ENCODE measurements at places on chromosomes 5 and 9.
A peak's percentile ranks its signal among the peaks of the same experiment; 100 is the strongest.

- DNase-seq: peak; percentile 60
These were observed 111.5 kb upstream of the BASP1 start for GRCh38 chr5:17105744-17106418.

DNA sequence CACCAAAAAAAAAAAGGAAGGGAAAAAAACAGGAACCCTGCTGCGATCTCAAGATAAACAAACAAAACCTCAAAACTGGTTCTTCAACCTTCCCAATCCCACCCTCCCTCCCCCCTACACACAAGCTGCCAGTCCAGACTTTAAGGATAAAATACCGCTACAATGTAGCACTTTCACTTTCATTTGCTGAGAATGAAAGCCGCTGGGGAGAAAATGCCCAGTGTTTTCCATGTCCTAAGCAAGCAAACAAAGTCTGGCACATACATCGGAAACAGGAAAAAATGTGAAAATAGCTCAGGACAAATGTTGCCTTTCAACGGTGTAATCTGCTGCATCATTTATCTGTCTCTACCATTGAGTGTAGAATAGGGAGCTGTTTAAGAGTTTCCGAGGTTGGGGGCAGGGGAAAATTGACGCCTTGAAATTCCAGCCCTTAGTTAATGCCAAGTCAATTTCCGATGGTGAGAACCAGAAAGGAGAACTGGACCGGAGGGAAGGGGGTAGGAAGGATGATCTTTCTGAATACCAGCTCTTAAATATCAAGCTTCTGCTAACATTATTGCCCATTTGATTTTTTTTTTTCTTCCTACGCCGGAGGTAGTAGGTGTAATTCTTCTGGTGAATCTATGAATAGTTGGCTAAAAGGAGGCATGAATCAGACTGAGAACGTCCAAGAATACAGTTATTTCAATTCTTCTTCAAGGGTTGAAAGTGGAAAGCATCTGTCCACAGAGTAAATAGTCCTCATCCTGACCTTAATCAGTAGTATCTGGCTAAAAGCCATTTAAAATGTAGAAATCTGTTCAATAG, 1.2 kb upstream of the ADAMTS6 start:
- DNase-seq: peak; percentile 60

GRCh38 chr5:38557792-38558191, 1.3 kb upstream of the LIFR start:
- DNase-seq: no peak

DNA sequence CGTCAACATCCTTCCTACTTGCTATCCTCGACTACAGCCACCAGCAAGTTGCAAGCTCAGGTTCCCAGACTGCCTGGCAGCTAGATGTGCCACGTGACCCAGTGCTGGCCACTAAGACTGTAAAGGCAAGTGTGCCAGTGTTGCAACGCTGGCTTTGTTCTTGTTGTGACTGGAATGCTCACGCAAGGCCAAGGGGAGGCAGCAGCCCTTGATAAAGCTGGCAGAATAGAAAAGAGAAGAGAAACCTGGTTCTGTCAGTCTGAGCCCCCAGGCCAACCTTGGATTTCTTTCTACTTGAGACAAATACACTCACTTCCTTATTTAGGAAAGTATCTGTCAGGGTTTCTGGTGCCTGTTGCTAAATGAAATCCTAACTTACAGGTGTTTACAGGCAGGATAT, 113.0 kb downstream of the KLHL3 start:
- DNase-seq: no peak

- DNase-seq: no peak
These were observed at the start of gene NEUROG1 for GRCh38 chr5:135535820-135536801. TSS of gene NEUROG1 (minus strand) at chr5:135535964. CDS start at chr5:135535690, 274 bp downstream.

DNA sequence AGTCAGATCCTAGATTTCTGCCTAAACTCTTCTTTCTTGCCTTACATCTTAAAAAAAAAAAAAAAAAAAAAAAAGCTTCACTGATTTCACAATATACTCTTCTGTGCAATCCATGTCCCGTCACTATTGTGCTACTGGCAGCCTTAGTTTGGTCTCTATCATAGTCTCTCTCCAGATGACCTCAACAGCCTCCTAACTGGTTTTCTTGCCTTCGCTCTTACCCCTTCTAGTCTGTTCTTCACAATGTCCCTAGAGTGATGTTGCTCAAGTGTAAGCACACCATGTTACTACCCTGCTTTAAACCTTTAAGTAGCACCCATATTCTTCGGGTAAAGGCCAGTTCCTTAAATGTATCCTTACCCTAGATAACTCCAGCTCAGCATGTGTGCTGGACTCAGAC, 25.8 kb downstream of the CD180 start:
- no peak for DNase-seq

- no peak for DNase-seq
These were observed 36.2 kb downstream of the OTULIN start for GRCh38 chr5:14700478-14701436.

- no peak for DNase-seq
These were observed 118.0 kb upstream of the OTULINL start for GRCh38 chr5:14463629-14464028.

DNA sequence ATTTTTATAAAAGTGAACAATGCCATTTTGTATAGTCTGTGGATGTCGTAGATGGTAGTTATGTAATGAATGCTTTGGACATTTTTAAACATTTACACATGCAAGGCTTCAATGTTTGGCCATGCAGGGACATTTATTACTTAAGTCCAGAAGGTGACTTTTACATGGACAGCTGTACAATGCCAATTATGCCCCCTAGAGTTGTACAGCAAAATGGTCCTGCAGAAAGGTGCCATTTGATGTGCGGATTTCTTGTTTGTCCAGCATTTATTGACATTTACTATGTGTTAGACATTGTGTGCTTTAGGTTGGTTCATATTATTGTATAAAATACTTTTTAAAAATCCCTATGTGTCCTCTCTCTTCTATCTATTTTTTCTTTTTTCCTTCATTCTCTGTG, 22.5 kb upstream of the COMMD10 start:
- DNase-seq: no peak

DNA sequence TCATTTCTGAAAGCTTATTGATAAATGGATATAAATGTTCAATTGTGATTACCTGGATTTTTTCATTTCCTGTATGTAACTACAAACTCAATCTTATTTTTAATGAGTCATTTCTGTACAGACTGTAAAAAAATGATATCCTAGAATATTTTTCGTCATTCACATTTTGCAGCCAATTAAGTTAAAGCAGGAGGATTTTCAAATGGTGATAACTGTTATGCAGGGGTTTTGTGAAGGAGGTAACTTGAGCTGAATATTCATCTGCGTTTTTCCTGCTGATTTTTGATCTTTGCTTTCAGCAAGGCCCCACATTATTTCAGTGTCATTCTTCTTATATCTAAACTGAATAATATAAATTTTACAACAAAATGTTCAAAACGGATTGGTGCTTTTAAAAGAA, 74.1 kb downstream of the SLF1 start:
- DNase-seq: no peak

DNA sequence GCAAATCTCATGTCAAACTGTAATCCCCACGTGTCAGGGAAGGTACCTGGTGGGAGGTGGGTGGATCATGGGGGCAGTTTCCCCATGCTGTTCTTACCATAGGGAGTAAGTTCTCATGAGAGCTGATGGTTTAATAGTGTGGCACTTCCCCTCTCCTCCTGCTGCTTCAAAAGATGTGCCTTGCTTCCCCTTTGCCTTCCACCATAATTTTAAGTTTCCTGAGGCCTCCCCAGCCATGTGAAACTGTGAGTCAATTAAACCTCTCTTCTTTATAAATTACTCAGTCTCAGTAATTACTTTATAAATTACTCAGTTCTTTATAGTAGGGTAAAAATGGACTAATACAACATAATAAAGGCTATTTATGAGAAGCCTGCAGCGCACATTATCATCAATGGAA, 7.1 kb upstream of the CNTRL start:
- no peak for DNase-seq

DNA sequence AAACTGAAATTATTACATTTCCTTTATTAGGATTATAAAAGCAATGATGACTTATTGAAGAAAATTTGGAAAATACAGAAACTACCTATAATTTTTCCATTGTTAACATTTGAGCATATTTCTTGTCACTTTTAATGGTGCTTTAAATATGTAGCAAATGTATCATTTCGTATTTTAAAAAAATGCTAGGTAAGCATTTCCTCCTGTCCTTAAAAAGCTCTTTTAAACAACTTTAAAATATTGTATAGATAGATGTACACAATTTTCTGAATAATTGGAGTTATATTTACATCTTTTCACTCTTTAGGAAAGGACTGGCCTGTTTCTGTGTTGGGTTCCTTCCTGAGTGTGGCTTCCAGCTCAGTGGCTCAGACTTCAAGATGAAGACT, 15.6 kb downstream of the TENT4A start:
- no peak for DNase-seq

DNA sequence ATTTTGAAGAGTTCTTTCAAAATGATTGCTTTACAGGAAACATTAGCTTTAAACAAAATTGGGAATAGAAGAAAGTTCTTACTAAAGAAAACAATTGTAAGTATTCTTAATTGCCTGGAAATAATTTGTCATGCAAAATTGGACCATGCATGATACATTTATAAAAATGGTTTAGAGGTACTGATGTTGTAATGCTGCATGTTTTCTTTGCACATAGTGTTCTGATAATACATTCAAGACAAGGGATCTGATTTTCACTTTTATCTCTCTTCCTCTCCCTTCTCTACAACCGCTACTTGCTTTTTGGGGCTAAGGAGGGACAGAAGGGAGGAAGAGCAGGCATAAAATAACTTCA, 211.6 kb upstream of the MPDZ start:
- DNase-seq: no peak

DNA sequence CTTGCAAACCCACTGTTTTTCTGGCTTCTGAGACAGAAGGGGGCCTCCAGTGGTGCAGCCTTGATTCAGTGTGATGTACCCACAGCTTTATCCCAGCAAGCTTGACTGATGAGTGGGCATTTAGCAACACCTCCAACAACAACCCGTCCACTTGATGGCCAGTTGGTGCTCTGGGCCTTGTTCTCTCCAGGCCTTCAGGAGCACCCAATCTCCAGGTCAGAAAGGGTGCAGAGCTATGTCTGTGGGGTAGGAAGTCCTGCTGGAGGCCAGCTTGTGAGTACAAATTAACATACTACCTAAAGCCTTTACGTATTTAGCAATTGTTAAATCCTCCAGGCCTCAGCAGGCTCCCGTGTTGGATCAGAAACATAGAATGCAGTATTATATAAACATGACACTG, 10.1 kb upstream of the TRIM52 start:
- DNase-seq: no peak

DNA sequence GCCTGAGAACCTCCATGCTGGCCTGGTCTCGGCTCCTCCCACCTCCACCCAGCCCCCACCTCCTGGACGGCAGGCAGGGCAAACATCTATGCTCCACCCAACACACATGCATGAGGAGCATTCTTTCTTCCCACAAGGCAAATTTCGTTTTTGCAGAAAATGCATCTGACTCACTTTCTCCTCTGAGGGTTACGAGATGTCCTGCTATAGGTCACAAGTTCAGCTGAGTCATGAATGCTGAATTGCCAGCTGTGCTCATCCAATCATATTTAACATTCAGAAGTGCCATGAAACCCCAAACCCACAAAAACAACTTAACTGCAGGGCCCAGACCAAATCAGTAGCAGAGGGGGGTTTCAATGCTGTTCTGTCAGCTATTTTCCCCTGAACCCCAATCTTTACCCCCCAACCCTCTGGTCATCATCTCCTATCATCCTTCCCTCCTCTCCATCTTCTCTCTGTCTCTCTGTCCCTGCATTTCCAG, 39.0 kb upstream of the OSMR start:
- DNase-seq: peak; percentile 95

- DNase-seq: peak; percentile 34
These were observed 826.8 kb downstream of the EFNA5 start for GRCh38 chr5:106843812-106844416.

- DNase-seq: no peak
These were observed 192.7 kb upstream of the SGCD start for GRCh38 chr5:156134216-156134615.

- DNase-seq: no peak
These were observed 617.9 kb downstream of the KCTD16 start for GRCh38 chr5:144788556-144788955.

DNA sequence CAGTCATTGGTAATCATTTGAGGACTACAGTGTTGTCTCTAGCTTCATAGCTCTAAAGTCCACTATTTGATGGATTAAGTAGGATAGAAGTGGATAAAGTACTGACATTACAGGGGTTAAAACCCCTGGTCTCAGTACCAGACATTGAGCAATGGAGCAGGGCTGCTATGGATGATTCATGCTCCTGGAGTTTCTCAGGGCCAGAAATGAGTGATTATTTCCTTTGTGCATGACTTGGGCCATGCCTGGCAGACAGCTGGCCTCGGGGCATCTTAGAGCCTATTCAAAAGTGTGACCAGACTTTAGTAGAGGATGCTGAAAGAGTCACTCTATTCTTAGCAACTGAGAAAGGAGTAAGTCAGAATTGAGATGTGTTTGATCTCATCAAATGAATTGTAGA, 350.7 kb upstream of the TLE4 start:
- peak; percentile 87 for DNase-seq

DNA sequence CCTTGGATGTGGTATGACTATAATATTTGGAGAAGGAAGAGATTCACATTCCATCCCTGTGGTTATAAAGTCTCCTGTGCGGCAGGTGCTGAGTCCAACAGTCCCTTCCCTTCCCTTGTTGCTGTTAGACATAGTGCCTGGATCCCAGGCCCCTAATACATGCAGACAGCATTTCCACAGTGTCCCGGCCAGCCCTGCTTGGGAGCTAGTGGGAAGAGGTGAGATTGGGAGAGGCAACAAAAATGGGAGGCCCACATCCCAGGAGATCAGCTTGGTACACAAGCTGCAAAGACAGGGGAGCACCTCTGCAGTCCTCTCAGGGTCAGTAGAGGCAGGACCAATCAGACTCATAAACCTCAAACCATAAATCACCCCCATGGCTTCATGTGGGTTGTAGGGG, 3.3 kb upstream of the NEURL1B start:
- no peak for DNase-seq

GRCh38 chr5:30600892-30601291, 592.6 kb upstream of the CDH6 start:
- no peak for DNase-seq

DNA sequence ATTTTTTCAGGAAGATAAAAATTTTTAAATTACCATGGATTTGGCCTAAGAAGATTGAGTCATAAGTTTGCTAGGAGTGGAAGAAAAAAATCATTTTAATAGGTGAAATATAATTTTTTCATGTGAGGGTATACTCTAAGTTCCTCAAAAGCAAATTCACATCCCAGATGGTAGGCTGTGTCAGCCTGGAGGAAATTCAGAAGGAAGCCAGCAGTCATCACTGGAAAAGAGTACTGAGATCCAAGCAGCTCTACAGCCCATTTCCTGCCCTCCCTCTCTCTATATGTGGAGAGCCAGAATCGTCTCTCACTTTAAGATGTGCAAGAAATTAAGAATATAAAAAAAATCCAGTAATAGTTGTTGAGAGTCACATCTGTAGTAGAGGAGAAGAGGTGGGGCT, 126.5 kb upstream of the CDH18 start:
- DNase-seq: no peak

DNA sequence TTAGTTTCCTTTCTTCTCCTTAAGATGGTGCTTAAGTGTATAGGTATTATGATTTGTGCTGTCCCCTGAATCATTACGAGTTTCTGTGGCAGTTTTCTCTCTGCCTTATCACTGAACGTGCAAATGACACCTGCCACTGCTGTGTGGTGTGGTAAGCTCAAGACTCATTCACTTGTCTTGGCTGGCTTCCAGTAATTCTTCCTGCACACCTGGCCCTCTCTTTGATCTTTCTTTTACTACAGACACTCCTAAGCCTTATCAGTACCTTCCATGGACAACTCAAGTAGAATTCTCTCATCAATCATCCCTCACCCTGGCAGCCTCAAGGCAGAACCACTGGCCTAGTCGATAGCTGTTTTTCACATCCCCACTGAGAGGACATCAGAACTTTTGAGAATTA, 82.6 kb upstream of the ADAMTS19 start:
- no peak for DNase-seq
